ENCODE measurements at places on chromosomes 6 and 20. TPM values are rescaled to one million over a fixed set of nuclear protein-coding genes. Genes with fewer than 3 reads are reported as not detected.

LY6G6F gene
- not detected for total RNA-seq

- no peak for DNase-seq
Observed at GRCh38 chr20:46810448-46811223, 84.0 kb upstream of the EYA2 start.

DNA sequence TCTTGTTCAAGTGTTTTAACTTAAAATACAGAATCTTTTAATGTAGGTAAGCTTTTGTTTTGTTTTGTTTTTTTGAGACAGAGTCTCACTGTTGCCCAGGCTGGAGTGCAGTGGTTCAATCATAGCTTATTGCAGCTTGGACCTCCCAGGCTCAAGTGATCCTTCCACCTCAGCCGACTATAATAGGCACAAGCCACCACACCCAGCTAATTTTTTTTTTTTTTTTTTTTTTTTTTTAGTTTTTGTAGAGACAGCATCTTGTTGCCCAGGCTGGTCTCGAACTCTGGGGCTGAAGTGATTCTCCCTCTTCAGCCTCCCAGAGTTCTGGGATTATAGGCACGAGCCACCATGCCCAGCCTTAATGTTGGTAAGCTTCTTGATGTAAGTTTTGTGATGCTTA, 3.3 kb downstream of the EFHC1 start:
- no peak for DNase-seq

DNA sequence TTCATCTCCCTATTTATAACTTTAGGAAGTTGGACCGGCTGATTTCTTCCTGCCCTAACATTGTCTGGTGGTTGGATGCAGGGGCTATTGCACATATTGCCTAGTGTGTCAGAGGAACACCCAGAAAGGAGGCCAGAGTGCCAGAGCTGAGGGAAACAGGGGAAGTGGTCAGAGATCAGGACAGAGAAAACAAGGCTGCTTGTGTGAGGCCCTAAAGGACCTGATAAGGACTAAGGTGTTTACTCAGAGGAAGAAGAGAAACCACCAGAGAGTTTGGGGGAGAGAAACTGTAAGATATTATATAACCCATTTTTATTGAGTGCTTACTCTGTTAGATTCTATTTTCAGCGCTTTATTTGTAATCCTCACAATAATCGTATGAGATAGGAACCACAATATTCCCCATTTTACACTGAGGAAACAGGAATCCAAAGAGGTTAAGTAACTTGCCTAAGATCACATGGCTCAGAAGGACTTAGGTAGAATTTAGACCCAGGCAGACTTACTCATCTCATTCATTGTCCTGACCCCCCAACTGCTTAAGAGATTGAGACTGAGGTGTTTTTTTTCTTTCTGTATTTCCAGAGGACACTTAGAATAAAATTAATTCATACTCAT, 54.0 kb upstream of the REV3L start:
- DNase-seq, result no peak

GRCh38 chr6:155530219-155530834, 74.7 kb upstream of the NOX3 start:
- DNase-seq, result no peak

DNA sequence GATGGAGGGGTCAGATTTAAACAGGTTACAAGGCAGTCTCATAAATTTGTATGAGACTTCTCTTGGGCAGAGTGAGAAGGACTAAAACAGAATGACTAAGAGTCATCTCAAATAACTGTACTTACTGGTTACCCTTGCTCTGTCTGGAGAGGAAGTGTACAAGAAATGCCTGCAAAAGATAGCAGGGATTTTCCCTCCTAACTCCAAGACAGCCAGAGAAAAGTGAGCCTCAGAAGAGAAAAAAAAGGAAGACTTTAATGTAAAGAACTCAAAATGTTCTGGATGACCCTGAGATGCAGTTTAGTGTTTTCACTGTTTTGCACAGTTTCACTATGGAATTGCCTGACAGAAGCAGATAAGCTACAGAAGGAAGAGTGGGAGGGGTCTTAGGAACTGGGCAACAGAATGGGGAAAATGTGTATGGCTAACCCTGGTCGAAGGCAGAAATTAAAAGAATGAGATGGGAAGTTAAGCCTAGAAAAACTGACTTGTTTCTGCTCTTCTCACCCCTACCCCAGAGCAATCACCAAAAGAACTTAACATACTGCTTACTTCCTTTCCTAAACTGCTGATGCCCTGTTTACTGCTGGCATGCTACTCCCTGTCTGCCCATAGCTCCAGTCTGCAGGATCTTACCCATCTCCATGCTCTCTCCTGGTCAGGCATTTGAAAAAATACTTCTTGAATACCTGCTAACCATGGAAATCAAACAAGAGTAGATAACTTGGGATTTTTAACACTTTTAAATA, 98.1 kb upstream of the MARCKS start:
- no peak for DNase-seq

- DNase-seq, result no peak
Observed at GRCh38 chr6:159097256-159097655, 52.5 kb upstream of the TAGAP start.
